Stomach (tissue), 19 donors: ENCODE measurements at places on chromosomes 11 and 22. TPM values are rescaled to one million over a fixed set of nuclear protein-coding genes. Genes with fewer than 3 reads are reported as not detected.

DNA sequence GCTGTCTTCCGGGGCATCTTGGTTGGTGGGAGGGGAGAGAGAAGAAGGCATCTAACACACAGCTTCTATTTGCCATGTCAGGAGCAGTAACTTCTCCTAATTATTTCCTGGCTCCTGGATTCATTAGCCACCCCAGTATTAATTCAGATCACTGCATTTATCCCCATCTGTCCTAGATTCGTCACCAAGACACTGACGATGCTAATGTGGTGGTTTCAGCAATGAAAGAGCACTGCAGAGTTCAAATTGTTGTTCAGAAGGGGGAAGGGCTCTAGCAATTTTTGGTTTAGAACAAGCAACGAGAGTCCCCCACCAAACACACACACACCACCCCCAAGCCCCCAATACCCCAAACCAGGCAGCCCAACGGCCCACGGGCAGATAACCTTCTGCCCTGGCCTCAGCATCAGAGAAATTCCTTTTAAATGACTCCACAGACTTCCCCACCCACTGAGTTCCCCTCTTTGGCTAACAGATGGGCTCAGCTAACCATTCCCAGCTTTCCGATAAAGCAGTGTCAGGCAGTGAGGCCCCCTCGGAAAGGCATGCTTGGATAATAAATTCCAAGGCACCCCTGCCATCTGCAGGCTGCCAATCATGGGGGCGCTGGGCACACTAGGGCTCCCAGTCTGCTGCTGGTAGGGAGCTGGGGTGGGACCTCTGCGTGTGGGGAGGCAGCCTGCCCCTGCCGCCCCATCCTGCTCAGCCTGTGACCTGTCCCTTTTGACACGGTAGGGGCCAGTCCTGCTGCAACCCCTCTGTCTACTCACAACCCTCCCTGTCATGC is 453.5 kb downstream of the MIAT start:
- no peaks in the 10 kb centered on the region for H3K27me3 ChIP-seq
- no peak overlapping the region for H3K27ac ChIP-seq
- H3K4me1 ChIP-seq, result peaks cover 80% of the 10 kb centered on the region
- no peak for DNase-seq
- H3K36me3 ChIP-seq, result no peaks in the 10 kb centered on the region
- no peak overlapping the region for H3K4me3 ChIP-seq

GRCh38 chr11:65003282-65003681 is 6.5 kb upstream of the BATF2 start:
- H3K27me3 ChIP-seq, result no peaks in the 10 kb centered on the region
- no peaks in the 10 kb centered on the region for H3K4me1 ChIP-seq
- no peak overlapping the region for H3K4me3 ChIP-seq
- H3K36me3 ChIP-seq, result no peaks in the 10 kb centered on the region
- no peak for DNase-seq

GRCh38 chr11:68138237-68138636 is 17.0 kb upstream of the CHKA start:
- H3K27me3 ChIP-seq, result no peaks in the 10 kb centered on the region
- H3K27ac ChIP-seq, result peak overlapping the region; percentile 46
- no peak overlapping the region for H3K4me3 ChIP-seq

DNA sequence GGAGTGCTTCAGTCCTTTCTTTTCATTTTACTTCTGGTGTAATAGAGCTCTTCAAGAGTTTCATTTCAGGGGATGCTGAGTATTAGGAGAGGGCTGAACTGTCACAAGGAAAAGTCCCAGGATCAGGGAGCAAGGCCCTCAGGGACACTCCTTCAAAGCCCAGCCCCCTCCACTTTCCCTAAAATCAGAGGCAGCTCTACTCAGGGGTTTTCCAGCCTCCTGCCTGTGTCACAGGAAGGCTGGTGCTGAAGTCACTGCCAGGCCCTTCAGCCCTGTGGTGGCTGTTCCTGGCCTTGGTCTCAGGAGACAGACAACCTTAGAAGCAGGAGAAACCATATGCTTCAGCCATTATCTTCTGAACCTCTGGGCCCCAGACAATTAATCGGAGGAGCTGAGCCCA is 36.4 kb upstream of the KIRREL3 start:
- peaks cover 11% of the 10 kb centered on the region for H3K27me3 ChIP-seq
- H3K36me3 ChIP-seq, result no peaks in the 10 kb centered on the region
- H3K4me3 ChIP-seq, result no peak overlapping the region
- no peak for DNase-seq

DNA sequence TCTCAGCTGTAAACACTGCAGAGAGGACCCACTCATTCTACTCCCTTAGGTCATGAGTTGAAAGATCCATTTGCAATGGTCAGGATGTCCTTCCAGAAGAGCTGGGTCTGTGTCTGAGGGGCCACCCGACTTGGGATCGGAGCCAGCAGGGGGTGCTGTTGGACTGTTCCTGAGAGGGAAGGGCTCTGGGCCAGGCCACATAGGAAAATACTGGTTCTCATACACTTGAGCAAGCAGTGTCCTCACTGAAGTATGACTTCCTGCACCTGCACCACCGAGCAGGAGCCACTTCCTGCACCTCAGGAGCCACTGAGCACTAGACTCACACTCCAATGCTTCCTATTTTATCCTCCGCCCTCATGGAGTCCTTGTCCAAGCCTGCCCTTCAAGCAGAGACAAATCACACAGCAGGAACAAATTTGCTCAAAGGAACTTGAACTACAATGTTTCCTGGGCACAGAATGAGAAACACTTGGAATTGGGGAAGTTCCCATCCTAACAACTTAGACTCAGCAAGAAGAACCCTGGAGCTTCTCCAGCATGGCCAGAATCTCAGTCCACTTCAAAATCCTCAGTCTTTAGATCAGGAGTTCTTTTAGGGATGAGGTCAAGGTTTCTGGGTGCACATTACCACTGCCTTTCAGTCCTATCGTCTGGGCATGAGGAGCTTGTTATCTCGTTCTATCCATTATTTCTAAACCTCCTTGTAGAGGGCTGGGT is 36.6 kb upstream of the VPREB1 start:
- H3K27me3 ChIP-seq, result peaks cover 5% of the 10 kb centered on the region
- no peaks in the 10 kb centered on the region for H3K4me1 ChIP-seq
- no peak overlapping the region for H3K4me3 ChIP-seq
- peak; percentile 86 for DNase-seq
- H3K27ac ChIP-seq, result no peak overlapping the region
- no peaks in the 10 kb centered on the region for H3K36me3 ChIP-seq

DNA sequence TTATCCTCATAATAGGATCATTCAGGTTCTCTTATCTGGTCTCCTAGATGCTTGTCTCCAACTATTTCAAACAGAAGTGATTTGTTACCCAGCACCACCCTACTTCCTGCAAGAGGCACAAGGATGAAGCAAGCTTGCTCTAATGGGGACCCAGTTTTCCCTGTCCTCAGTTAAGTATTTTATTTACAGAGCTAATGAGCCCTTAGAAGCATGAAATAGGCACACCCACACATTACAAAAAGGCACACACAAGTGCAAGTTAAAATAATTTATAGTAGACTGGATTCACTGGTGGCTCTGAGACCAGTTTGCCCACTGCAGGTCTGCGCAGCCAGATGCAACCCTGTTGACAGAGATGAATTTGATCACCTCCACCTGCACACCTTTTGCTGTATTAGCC is 167.5 kb downstream of the KIRREL3 start:
- H3K4me1 ChIP-seq, result no peaks in the 10 kb centered on the region
- no peak for DNase-seq
- no peak overlapping the region for H3K27ac ChIP-seq
- H3K27me3 ChIP-seq, result no peaks in the 10 kb centered on the region

Gene SMIM35
- total RNA-seq, result not detected

Gene MMP13
- not detected for total RNA-seq

Gene ZFTA
- 8.8 TPM for total RNA-seq
